ELF-1 (cell line): ENCODE measurements at places on chromosomes 4 and X.

DNA sequence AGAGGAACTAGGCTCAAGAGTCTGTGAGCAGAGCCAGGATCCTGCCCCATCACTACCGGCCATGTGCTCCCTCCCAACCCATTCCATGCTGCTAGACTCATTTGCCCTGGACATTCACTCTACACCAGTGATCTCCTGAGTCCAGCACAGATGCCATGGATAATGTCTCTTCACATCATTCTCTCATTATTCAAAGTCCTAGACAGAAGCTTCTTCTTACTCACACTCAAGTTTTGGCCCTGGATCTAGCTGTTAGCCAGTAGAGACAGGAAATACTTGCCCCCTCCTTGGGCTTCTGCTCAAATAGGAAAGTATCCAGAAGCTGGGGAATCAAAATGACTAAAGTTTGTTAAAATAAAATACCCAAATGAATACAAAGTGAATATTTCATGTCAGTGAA lies 266.8 kb upstream of the LDB2 start:
- DNase-seq: no peak

- no peak for DNase-seq
These were observed 1.0 kb upstream of the RELL1 start for GRCh38 chr4:37687194-37687562.

GRCh38 chrX:24335871-24336270 lies 22.0 kb upstream of the SUPT20HL2 start:
- no peak for DNase-seq

GRCh38 chr4:110087070-110087708 lies 111.2 kb downstream of the ELOVL6 start:
- no peak for DNase-seq

GRCh38 chrX:29911673-29912072 lies 303.7 kb upstream of the MAGEB2 start:
- no peak for DNase-seq
